ENCODE measurements at places on chromosomes 7 and 10.

DNA sequence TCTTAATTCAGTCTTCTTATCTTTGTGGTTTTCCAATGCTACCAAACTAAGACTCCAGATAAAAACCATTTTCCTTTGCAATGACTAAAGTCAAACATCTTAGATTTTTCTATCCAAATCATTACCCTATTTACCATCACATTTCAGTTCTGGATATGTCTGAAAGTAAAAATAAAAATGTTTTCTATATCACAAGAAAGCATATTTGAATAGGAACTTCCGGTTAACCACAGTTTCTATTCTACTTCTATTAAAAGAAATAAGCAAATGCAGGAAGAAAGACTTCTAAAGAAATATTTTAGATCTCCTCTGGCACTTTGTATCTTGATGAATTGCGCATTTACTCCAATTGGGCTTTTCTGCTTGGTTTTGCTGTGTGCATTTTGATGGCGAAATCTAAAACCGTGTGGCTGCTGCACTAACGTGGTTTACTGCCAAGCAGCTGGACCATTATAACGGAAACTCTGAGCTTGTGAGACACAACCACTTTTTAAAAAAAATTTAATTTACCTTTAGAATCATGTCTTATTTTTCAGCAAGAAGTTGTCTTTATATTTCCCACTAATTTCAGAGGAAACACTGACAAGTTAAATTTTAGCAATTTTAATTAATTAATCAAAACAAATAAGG lies 146.1 kb downstream of the VPS50 start:
- H3K36me3 ChIP-seq: no peaks in the 10 kb centered on the region
- no peak overlapping the region for H3K4me3 ChIP-seq
- no peaks in the 10 kb centered on the region for H3K4me1 ChIP-seq
- no peak for DNase-seq
- no peak overlapping the region for H3K27ac ChIP-seq

DNA sequence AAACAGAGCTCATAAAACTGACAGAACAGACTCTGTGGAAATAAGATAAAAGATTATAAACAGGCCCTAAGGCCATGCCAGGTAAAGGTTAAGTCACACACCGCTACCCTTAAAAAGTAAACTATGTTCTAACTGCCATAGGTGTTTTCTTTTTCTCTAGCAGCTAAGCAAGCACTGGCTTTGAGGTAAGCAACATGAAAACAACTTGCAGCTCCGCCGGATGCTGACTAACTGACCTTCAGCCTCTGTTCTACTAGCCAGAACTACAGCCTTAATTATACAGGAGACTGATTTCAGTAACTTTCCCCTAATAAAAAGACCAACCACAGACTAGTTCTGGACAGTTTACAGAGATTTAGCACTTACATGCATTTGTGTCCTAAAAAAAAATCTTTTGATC lies 708.3 kb downstream of the CCSER2 start:
- H3K27ac ChIP-seq: no peak overlapping the region
- H3K27me3 ChIP-seq: no peaks in the 10 kb centered on the region
- no peak overlapping the region for H3K4me3 ChIP-seq

- no peaks in the 10 kb centered on the region for H3K4me1 ChIP-seq
- DNase-seq: no peak
- H3K36me3 ChIP-seq: no peaks in the 10 kb centered on the region
- H3K4me3 ChIP-seq: no peak overlapping the region
Measured at GRCh38 chr10:49167425-49168170, 20.6 kb downstream of the TMEM273 start.

DNA sequence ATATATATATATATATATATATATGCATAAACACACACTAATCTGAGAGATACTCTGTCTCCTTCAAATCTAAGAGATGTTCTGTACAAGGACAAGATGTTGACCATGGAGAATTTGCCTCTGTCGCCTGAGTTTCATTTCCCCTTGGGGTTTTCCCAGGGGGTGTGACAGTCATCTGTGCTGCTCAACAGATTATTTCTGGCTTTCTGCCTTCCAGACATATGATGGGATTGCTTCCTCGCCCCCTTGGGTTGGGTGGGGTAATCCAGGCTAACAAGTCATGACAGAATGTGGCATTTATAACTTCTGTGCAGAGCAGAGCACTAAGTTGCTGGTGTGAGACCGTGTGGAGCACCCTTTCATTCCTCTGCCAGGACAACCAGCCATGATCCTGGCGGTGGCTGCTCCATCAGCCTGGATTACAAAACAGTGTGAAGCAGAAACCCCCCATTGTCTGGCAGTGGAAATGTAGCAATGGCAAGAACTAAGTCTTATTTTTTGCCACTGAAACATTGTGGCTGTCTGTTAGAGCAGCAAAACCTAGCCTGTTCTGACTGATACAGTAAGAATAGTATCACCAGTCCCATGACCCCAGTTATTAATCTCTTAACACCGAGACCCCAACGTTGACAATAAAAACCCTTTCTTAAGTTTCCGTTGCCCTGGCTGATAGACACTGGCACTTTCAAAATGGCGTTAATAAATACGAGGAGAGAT lies 13.7 kb upstream of the USP6NL start:
- H3K27me3 ChIP-seq: no peaks in the 10 kb centered on the region
- H3K4me1 ChIP-seq: no peaks in the 10 kb centered on the region
- no peak overlapping the region for H3K27ac ChIP-seq
- no peak overlapping the region for H3K4me3 ChIP-seq

DNA sequence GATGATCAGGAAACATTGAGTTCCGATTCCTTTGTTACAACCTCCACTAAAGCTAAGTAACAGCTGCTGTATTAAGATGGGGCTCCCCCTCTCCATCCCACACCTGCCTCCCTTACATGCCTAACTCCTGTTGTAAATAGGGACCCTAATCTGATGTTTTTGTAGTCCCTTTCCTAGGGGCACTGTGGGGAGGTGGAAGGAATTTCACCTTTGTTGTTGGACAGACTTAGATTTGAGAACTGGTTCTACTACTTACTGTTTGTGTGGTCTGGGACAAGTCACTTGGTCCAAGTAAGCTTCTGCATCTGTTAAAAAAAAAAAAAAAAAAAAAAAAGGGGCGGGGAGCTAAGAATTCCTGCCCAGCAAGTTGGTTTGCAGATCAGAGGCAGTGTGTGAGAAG lies 42.6 kb downstream of the KIAA1217 start:
- no peak for DNase-seq
- no peak overlapping the region for H3K4me3 ChIP-seq
- no peak overlapping the region for H3K27ac ChIP-seq
- peaks cover 22% of the 10 kb centered on the region for H3K4me1 ChIP-seq
- no peaks in the 10 kb centered on the region for H3K36me3 ChIP-seq

DNA sequence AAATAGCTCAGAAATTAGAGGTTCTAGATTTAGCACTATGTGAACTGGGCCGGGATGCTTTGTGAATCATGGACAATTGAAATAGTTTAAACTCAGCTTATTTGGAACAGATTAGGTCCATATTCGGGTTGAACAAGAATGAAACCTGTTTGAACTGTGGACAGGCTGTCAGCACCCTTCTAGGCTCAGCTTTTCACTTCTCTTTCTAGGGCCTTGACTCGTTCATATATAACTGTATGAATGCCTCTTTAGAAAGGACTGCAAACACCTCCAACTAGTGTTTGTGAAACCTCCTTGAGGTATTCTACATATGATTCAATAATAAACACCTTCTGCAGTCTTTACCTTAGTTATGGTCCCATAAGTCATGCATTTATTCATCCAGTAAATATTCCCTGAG lies 115.6 kb downstream of the REEP3 start:
- H3K27me3 ChIP-seq: no peaks in the 10 kb centered on the region
- no peaks in the 10 kb centered on the region for H3K36me3 ChIP-seq
- no peak overlapping the region for H3K27ac ChIP-seq
- DNase-seq: no peak
- no peaks in the 10 kb centered on the region for H3K4me1 ChIP-seq

DNA sequence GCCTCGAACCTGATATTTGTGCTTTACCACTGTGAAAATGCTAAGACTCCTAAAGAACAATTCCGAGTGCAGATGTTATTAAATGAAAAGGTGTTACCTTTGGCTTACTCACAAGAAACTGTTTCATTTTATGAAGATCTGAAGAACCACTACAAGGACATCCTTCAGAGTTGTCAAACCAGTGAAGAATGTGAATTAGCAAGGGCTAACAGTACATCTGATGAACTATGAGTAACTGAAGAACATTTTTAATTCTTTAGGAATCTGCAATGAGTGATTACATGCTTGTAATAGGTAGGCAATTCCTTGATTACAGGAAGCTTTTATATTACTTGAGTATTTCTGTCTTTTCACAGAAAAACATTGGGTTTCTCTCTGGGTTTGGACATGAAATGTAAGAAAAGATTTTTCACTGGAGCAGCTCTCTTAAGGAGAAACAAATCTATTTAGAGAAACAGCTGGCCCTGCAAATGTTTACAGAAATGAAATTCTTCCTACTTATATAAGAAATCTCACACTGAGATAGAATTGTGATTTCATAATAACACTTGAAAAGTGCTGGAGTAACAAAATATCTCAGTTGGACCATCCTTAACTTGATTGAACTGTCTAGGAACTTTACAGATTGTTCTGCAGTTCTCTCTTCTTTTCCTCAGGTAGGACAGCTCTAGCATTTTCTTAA lies 47.7 kb downstream of the MINPP1 start:
- no peaks in the 10 kb centered on the region for H3K27me3 ChIP-seq
- DNase-seq: no peak
- H3K4me1 ChIP-seq: peaks cover 2% of the 10 kb centered on the region
- H3K36me3 ChIP-seq: peaks cover 29% of the 10 kb centered on the region

DNA sequence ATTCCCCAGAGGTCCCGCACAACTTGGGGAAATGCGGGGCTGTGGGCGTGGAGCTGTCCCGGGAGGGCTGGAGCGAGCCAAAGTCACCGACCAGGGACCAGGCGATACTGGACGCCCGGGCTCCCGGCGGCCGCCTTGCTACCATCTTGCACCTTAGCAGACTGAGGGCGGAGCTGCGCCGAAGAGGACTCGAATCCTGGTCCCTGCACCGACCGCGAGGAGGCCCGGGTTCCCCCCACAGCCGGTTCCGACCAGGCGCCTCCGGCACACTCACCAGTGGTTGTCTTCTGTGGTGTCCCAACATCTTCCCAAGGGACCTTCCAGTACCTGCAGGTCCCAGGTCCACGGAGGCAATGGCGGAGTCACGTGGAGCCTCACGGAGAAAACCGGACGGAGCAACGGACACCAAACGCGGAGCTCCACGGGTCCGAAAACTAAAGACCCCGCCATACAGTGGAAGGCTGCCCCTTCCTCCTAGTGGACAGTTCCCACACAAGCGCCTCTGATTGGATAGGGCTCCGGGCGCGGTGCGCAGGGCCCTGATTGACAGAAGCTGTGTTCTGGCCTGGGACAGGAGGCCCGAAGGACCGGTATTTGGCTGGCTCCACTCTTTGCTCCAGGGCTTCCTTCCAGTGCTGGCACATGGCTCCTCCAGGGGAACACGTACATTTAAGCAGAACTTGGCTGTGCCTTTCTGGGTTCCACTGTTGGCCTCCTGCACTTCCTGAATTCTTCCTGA lies 124.6 kb upstream of the ZNF479 start:
- no peak overlapping the region for H3K4me3 ChIP-seq
- no peak overlapping the region for H3K27ac ChIP-seq
- no peaks in the 10 kb centered on the region for H3K4me1 ChIP-seq
- H3K36me3 ChIP-seq: no peaks in the 10 kb centered on the region
- no peak for DNase-seq
